ENCODE measurements at places on chromosomes 5 and 9. TPM values are rescaled to one million over a fixed set of nuclear protein-coding genes. Genes with fewer than 3 reads are reported as not detected.

Gene C9orf152
- not detected for total RNA-seq

Gene RNF183
- not detected for total RNA-seq

GRCh38 chr5:172466062-172466461, 11.7 kb upstream of the SH3PXD2B start:
- no peak for DNase-seq

DNA sequence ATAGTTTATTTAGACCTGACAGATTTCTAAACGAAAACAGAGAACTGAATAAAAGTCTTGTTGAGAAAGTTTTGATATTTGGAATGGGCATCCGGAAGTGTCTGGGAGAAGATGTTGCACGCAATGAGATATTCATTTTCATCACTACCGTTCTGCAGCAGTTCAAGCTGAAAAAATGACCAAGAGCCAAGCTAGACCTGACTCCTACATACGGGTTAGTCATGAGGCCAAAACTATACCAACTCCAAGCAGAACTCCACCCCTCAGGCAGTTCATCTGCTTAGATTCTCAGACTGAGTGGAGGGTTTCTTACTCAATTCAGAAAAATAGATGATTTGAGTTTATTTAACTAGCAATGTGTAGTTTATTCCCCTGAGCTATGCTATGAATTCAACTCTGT, 95.4 kb upstream of the ANXA1 start:
- no peak for DNase-seq

DNA sequence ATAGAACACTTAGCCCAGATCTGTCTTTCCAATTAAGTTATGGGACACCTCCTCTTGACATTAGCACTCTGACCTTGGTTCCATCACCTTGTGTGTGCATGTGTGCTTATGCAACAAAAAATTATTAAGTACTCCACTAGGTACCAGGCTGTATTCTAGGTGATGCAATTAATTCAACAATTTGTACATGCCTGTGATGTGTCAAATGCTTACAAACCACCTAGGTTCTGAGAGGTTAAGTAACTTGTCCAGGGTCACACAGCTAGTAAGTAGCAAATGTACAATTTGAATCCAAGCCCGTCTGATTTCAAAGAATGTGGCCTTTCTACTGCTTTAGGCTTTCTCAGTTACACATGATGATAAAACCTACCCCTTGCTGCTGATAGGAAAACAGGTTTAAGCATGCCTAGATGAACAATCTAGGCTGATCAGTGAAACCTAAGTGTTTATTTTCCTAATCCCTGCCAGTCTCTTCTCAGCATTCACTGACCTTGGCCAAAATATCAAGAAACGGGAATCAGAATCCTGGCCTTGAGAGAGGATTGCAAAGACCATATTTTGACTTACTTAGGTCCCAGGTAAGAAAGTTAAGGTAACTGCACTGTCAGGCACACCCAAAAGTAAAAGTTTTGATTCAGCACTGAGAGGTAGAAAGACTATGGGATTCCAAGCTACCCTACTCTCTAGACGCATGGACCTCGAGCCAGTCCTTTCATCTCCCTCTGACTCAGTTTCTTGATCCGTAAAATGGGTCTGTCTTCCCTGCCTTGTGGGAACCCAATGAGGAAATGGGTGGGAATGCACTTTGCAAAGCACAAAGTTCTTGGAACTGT, 1.0 kb downstream of the TBC1D2 start:
- no peak for DNase-seq

GRCh38 chr9:79195879-79196278, 375.9 kb upstream of the TLE4 start:
- DNase-seq: peak; percentile 45

DNA sequence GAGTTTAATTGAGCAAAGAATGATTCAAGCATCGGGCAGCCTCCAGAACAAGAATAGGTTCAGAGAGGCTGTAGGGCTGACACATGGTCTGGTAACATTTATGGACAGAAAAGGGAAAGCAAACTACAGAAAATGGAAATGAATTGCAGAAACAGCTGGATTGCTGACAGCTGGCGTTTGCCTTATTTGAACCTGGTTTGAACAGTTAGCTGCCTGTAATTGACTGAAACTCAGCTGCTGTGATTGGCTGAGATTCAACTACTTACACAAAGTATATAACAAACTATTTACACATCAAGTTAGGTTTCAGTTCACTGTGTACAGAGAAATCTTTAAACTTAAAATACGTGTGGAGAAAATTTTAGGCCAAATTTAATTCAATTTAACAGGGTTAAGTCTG, 441.7 kb downstream of the PRELID2 start:
- no peak for DNase-seq

- no peak for DNase-seq
Measured at GRCh38 chr5:51389288-51389576, 6.0 kb downstream of the ISL1 start.
